T-helper 2 cell (primary cell): ENCODE measurements at places on chromosomes 2 and 18.

DNA sequence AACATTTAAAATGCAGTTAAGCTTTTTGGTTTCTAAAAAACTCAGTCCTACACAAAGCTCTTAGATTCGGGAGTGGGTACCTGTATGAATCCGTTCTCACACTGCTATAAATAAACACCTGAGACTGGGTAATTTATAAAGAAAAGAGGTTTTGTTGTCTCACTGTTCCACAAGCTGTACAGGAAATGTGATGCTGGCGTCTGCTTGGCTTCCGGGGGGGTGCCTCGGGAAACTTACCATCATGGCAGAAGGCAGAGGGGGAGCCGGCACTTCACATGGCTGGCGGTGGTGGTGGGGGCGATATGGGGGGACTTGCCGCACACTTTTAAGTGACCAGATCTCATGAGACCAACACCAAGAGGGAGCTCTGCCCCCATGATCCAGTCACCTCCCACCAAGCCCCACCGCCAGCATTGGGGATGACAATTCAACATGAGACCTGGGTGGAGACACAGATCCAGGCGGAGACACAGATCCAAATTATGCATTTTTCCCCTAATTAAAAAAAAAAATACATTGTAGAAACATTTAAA, 222.5 kb downstream of the GBX2 start:
- no peak for DNase-seq

DNA sequence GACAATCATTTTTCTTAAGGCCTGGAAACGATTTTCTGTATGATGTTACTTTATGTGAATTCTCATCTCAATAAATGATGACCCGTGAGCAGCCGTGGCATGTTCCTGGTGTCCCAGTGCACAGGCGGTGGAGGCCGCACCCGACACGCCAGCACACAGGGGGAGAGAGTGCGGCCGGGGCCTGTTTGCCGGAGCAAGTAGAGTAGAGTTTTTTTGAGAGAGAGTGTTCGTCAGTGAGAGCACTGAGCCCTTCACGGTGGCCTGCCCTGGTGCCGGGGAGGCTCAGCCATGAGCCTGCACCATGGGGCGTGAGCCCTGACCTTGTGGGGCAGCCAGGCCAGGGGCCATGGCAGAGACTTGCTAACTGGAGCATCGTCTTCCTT, 202.4 kb upstream of the RAB12 start:
- DNase-seq, result no peak

DNA sequence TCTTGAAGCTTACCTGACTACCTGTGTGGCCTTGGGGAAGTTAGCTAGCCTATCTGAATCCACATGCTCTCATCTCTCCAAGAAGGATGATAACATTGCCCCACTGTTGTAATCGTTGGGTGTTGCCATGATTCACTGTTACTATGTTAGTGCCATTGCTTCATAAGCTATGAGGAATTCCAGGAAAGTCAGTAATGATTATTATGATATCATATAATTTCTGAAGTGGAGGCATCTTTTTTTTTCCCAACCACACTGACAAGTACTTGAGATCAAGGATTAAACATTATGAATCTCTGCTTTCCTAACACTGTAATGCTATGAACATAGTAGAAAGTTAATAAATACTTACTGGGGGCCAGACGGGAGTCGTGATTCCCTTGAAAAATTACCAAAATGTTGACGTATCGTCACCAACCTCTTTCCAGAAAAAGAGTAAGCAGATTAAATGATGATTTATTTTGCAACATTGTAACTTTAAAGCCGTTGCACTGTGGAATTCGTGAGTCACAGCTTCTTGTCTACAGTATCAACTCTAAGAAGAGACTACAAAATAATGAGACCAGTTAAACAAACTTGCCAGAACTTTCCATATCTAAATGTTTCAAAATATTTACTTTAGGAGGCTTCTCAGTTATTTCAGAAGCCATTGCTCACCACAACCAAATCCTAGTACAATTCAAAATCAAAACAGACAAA, 459.9 kb downstream of the PIK3C3 start:
- no peak for DNase-seq

GRCh38 chr18:23230686-23231085, 95.4 kb downstream of the CABLES1 start:
- DNase-seq, result no peak

DNA sequence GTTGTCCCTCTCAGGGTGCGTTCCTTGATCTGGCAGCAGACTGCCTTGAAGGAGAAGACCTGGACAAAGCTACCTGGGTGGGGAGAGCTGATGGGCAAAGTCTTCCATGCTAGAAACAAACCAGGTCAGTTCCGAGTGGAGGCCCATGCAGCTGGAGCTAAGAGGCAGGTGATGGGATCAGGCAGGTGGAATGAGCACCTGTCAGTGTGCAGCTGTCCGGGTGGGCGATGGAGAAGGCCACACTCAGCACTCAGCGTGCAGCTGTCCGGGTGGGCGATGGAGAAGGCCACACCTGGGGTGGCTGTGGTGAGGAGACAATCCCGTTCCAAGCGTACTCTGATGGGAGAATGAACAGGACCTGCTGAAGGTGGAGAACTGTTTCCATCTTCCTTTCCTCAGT, 237.3 kb upstream of the MYT1L start:
- no peak for DNase-seq

DNA sequence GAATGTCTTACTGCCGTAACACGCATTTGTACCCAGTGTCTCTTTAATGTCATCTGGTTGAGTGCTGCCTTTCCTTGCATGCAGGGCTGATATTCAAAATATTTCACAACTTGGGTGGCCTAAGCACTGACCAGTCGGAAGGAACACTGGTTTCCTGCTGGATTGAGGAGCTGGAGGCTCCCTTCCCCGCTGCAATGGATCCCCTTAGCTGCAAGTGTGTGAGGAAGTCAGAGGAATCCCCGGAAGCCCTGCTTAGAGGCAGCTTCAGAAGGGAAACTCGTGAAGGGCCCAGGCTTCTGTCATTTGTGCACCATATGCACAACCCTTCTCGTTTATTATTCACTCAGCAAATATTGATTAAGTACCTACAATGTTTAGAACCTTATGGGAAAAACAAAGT, 33.2 kb upstream of the SP3 start:
- no peak for DNase-seq

DNA sequence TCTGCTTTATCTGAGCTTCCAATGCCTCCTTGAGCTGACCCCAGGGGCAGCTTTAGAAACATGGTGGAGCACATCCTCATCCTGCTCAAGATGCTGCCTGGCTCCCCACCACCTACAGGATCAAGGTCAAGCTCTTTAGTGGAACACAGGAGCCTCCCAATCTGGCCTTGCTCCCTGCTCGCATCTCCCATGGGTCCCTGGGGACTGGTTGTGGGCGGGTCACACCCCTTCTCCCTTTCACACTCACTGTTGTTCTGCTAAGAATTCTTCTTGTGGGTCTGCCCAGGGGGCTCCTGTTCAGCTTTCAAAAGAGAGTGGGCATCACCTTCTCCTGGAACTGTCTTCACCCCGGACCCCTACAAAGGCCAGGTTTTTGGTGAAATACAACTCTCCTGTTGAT, 8.4 kb upstream of the NT5DC4 start:
- DNase-seq, result no peak

GRCh38 chr2:174792309-174793025, 28.2 kb upstream of the CHRNA1 start:
- no peak for DNase-seq

GRCh38 chr2:3948191-3948590, 244.8 kb downstream of the DCDC2C start:
- DNase-seq, result no peak

DNA sequence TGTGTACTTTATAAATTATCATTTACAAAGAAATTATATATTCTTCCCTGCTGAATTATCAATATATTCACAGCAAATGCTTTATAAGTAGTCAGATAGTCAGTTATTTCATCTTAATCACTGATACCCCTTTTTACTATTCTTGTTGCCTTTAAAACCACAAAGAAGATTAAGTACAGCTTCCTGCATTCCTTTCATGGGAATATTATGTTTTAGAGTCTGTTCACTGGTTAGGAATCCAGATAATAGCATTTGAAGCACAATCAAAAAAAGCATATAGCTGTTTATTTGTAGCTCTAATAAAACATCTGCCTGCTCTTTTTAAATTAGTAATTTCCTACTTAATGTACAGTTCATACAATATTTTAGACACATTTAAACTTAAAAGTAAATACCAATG, 508.9 kb downstream of the FBXO15 start:
- no peak for DNase-seq

DNA sequence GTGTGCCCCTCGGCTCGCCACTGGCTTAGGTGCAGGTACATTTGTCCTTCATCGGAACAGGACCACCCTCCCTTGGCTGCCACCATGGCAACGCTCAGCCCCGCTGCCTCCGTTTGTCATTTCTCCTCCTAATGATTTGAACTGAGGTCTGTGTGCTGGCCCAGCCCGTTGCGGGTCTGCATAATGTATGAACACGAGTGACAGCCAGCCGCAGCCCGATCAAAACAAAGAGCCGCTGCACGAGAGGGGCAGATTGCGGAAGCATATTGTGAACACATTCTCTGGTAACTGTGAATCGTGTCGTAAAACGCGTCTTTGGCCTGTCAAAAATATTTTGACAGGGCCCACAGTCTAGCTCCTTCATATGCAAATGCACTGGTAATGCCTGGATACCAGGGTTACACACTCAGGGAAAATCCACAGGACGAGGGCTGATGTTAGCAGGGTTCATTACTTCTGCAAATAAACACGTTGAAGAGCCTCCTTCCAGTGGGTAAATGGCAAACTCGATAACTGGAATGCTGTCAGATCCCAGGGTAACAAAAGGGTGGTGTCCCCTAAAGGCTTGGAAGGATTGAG, 137.0 kb downstream of the AGAP1 start:
- no peak for DNase-seq

DNA sequence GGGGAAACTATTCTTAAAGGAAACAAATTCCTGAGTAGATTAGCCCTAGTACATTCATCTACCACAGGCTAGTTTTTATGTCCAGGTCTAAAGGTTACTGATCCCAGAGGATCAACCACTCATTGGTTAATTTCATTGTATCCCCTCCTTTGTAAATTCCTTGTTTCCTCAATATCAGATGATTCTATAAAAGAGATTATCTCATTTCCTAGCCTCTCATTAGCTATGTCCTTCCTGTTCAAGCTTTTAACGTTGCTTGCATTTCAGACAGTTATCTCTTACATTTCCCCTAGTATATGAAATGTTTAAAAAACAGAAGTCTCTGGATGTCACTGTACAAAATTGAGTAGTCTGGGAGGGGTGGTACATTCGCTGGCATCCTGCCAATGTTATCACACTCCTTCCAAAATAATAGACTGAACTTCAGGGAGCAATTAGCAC, 24.2 kb upstream of the ARMC9 start:
- DNase-seq, result no peak

DNA sequence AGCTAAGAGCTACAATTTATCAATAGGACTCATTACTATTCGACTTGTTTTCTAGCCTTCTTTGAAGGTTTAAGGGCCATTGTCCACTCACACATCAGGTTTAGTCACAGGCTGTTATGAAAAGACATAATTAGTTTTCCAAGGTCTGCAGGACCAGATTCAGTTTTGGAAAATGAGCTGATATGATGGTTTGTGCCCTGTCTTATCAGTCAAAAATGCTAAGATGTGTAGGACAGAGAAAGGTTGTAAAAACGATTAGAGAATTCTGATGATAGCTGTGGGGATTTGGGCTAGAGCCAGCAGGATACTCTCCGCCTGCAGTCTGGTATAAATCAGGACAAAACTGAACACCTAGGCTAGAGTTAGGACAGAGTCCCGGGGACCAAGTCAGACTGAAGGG, 213.3 kb downstream of the LRRTM1 start:
- DNase-seq, result no peak

- no peak for DNase-seq
Observed at GRCh38 chr2:27131429-27131828, 3.0 kb downstream of the PREB start.

- DNase-seq, result no peak
Observed at GRCh38 chr2:174263997-174264396, 15.7 kb upstream of the OLA1 start.

DNA sequence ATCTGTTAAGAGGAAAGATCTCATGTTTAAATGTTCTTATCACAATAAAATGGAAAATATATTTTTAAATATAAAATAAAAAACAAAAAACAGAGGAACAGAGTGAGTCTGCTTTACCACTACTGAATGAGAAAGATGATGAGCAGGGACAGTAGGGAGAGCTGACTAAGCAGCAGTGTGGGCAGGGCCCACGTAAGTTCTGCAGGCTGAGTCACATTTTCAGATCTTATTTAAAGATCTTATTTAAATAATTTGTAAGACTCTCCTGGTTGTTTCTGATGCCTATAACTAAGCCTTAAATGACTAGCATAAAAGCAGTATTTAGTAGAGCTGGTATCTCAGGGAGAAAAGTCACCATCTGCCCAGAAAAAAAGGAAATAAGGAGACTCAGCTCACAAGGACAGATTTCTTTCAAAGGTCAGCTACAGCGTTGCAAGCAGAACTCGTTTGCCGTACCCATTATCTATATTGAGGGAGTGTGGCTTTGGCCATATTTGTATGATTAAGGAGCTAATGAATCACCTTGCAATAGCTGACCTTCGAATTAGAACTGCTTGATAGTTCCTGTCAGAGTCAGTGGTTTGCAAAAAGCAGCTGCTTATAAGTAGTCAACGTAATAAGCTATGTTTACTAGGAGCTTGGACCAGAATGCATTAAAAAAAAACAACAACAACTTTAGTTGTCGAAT, 322.1 kb upstream of the CHAC2 start:
- no peak for DNase-seq
